ENCODE measurements at places on chromosomes 4 and X. TPM values are rescaled to one million over a fixed set of nuclear protein-coding genes. Genes with fewer than 3 reads are reported as not detected.

DNA sequence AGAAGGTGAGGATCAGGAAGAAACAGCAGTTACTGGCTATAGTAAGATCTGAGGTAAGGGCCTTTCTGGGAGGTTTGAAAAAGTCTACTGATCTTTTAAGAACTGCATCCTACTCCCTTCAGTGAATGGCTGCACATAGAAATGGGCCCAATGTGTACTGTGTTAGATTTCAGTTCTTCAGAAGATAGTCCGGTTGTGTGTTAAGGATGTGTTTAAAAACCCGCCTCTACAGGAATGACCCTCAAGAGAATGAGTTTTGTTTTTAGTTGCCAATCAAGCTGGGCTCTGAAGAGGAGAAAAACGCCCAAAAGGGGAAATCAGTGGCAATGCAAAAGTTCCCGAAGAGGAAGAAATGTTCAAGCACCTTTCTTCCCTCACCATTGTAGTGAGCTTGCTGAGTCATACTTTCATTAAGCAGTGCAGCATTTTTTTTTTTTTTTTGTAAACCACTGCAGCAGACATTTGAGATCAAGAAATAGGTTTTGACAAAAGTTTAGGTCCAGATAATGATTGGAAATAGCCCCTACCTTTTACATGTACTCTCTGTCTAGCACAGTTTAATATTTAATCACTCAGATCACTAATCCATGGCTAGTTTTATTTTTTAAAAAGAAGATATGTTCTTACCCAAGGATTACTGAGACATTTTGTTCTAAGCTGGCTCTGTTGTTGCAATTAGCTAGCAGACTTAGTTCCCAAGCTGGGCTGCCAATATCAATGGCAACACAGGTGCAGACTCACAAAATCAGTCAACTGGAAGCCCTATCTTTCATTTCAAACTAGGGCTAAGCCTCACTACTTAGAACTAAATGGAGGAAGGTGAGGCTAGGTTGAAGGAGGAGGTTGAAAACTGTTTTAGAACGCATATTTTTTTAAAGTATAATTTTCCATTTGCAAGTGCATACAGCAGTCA, 7.0 kb upstream of the TRPC5OS start:
- H3K36me3 ChIP-seq = no peaks in the 10 kb centered on the region
- H3K27me3 ChIP-seq = no peaks in the 10 kb centered on the region
- H3K4me3 ChIP-seq = no peak overlapping the region
- DNase-seq = no peak

DNA sequence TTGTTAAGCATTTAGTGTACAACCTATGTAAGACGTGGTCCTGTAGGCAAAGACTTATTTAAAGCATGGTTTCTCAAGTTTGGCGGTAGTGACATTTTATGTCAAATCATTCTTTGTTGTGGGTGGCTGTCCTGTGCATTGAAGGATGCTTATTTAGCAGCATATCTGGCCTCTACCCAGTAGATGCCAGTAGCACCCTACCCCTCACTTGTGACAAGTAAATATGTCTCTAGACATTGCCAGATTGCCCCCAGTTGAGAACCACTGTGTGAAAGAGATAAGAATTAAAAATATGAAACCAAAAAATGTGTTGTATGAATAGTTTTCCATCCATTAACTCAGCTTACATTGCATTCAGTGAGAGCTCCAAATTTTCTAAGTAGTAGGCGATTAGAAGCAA, 25.5 kb downstream of the MMAA start:
- H3K4me3 ChIP-seq = no peak overlapping the region
- no peaks in the 10 kb centered on the region for H3K27me3 ChIP-seq
- H3K36me3 ChIP-seq = no peaks in the 10 kb centered on the region
- H3K4me1 ChIP-seq = no peaks in the 10 kb centered on the region
- no peak for DNase-seq

GRCh38 chr4:185892165-185892564, 80.2 kb upstream of the SORBS2 start:
- no peaks in the 10 kb centered on the region for H3K27me3 ChIP-seq
- DNase-seq = no peak
- H3K4me3 ChIP-seq = no peak overlapping the region
- H3K36me3 ChIP-seq = no peaks in the 10 kb centered on the region
- no peaks in the 10 kb centered on the region for H3K4me1 ChIP-seq

- peaks cover 9% of the 10 kb centered on the region for H3K27me3 ChIP-seq
- H3K4me1 ChIP-seq = peaks cover 12% of the 10 kb centered on the region
- DNase-seq = no peak
- no peak overlapping the region for H3K27ac ChIP-seq
- H3K4me3 ChIP-seq = no peak overlapping the region
These were observed 62.8 kb upstream of the NKX1-1 start for GRCh38 chr4:1469043-1469442.

DNA sequence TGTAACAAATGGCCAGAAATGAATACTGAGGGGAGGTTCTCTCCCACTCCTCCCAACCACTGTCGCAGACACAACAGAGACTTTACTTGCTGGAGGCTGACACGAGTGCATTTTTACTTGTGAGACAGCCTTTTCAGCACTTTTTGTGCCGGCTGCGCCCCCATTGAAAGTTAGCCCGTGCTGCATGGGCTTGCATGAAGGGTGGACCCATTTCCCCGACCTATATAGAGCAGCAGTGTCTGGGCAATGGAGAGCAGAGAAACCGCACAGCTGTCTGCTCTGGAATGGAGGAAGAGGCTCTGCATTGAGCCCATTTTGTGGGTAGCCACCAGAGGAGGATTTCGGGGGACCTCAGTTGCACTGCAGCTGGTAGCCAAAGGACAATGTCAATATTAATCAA, 208.8 kb downstream of the UGT8 start:
- H3K4me3 ChIP-seq = no peak overlapping the region
- no peaks in the 10 kb centered on the region for H3K4me1 ChIP-seq
- H3K27ac ChIP-seq = no peak overlapping the region
- no peaks in the 10 kb centered on the region for H3K27me3 ChIP-seq

- H3K27ac ChIP-seq = no peak overlapping the region
- H3K4me1 ChIP-seq = no peaks in the 10 kb centered on the region
- no peaks in the 10 kb centered on the region for H3K36me3 ChIP-seq
- H3K4me3 ChIP-seq = no peak overlapping the region
- DNase-seq = no peak
- H3K27me3 ChIP-seq = no peaks in the 10 kb centered on the region
These were observed 851.6 kb downstream of the PDHA2 start for GRCh38 chr4:96691521-96691920.

DNA sequence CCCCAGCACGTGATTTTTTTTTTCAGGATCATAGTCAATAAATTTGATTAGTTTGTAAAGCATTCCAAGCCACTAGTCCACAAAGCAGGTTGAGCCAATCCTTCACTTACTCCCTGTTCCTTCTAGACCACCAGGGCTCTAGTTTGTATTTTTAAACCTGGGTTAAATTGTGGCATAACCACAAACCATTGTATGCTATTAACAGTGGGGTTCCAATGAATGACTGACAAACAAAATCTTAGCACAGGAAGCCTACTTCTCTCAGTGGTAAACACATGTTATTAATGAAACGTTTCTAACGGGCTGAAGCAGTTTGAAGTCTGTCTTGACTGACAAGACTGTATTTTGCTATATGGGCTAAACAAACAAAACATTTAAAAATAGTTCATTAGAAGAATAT, 48.6 kb upstream of the GYPA start:
- H3K27ac ChIP-seq = no peak overlapping the region
- H3K27me3 ChIP-seq = no peaks in the 10 kb centered on the region
- H3K4me3 ChIP-seq = no peak overlapping the region
- H3K36me3 ChIP-seq = no peaks in the 10 kb centered on the region
- no peak for DNase-seq
- H3K4me1 ChIP-seq = no peaks in the 10 kb centered on the region

DNA sequence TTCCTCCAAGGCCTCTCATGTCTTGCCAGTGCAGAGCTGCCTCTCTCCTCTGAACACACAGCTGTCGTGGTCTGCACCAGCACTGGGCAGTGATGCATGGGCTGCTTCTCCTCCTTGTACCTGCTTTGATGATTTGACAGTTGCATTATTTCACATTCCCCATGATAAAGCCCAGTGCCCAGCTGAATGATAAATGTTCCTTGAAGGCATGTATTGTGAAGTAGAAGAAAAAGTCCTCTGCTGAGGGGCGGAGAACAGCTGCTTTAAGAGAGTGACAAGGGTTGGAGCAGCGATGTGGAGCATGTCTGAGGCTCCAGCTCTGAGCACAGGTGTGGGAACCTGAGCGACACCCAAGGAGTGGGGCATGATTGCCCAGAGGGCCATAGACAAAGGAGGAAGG, 21.1 kb upstream of the TRIM2 start:
- no peaks in the 10 kb centered on the region for H3K4me1 ChIP-seq
- H3K36me3 ChIP-seq = no peaks in the 10 kb centered on the region
- H3K27me3 ChIP-seq = no peaks in the 10 kb centered on the region
- H3K27ac ChIP-seq = no peak overlapping the region

DNA sequence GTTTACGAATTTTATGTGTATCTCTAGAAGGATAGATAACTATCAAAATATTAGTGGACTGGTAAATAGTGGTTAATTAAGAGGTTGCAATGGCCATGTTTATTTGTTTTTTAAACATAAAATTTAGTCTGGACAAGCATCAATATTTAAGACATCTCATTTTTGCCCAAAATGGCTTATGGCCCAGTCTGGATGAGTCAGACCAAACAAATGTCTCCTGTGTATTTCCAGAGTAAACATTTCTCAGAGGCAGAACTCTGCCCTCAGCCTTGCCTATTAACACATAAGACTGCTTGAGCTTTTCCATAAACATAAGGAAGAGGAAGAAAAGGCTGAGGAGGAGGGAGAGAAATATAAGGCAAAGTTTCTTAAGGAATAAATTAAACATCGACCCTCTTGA, 277.1 kb upstream of the DIAPH2 start:
- no peaks in the 10 kb centered on the region for H3K36me3 ChIP-seq
- H3K27ac ChIP-seq = peak overlapping the region; percentile 14
- H3K4me3 ChIP-seq = no peak overlapping the region
- no peaks in the 10 kb centered on the region for H3K4me1 ChIP-seq
- H3K27me3 ChIP-seq = no peaks in the 10 kb centered on the region
- no peak for DNase-seq

DNA sequence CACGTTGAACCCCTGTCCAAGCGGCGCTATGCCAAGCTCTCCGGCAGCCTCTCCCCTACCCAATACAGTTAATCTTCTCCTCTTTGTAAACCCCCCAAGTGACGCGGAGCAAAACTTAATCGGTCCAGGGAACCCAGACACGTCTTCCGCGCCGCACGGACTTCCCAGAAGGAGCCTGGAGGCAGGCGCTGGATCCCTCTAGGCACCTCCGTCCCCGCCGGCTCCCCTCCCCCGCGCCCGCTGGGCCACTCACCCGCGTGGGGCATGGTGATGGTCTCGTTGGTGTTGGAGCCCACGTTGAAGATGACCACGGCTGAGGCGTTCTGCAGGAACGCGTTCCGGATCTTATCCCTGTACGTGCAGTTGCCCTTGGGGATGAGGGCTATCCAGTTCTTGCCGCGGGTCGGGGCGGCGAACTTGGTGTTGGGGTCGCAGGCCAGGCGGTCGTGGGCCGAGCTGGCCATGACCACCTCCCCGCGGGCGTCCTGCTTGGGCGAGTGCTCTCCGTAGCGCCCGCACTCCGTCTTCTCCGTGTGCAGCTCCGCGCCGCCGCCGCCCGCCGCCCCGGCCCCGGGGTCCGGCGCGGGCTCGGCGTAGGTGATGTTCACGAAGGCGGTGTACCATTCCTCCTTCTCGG, 1.1 kb downstream of the RNF150 start:
- no peaks in the 10 kb centered on the region for H3K36me3 ChIP-seq
- DNase-seq = no peak
- peak overlapping the region; percentile 87 for H3K27ac ChIP-seq
- peak overlapping the region; percentile 83 for H3K4me3 ChIP-seq
- H3K4me1 ChIP-seq = peaks cover 7% of the 10 kb centered on the region
- no peaks in the 10 kb centered on the region for H3K27me3 ChIP-seq

GRCh38 chr4:95536650-95537049, 12.1 kb downstream of the UNC5C start:
- no peak for DNase-seq
- H3K27me3 ChIP-seq = no peaks in the 10 kb centered on the region
- no peak overlapping the region for H3K4me3 ChIP-seq
- H3K27ac ChIP-seq = no peak overlapping the region

ZNF182 gene
- 4.2 TPM for total RNA-seq

PPEF2 gene
- not detected for total RNA-seq

STOX2 gene
- 11.5 TPM for total RNA-seq

RHOXF1 gene
- not detected for total RNA-seq

HSD17B13 gene
- 23.8 TPM for total RNA-seq

MRFAP1 gene
- 166 TPM for total RNA-seq

FABP2 gene
- not detected for total RNA-seq

Data from vagina (tissue), 2 donors.